ENCODE measurements at places on chromosomes 5 and 9. TPM values are rescaled to one million over a fixed set of nuclear protein-coding genes. Genes with fewer than 3 reads are reported as not detected.

Gene GABRA6
- not detected for total RNA-seq

Gene SNCAIP
- not detected for total RNA-seq

GRCh38 chr5:172162323-172162986 lies 25.6 kb downstream of the STK10 start:
- H3K27ac ChIP-seq: no peak overlapping the region
- DNase-seq: no peak
- peaks cover 20% of the 10 kb centered on the region for H3K36me3 ChIP-seq
- peaks cover 87% of the 10 kb centered on the region for H3K4me1 ChIP-seq

- no peak for DNase-seq
- no peak overlapping the region for H3K4me3 ChIP-seq
- H3K4me1 ChIP-seq: no peaks in the 10 kb centered on the region
- H3K27ac ChIP-seq: no peak overlapping the region
Observed at GRCh38 chr9:7578951-7579350, 220.6 kb downstream of the DMAC1 start.

- H3K27ac ChIP-seq: no peak overlapping the region
- DNase-seq: no peak
- no peaks in the 10 kb centered on the region for H3K36me3 ChIP-seq
- no peaks in the 10 kb centered on the region for H3K4me1 ChIP-seq
- no peak overlapping the region for H3K4me3 ChIP-seq
Observed at GRCh38 chr9:101650142-101650541, 55.4 kb upstream of the PPP3R2 start.

DNA sequence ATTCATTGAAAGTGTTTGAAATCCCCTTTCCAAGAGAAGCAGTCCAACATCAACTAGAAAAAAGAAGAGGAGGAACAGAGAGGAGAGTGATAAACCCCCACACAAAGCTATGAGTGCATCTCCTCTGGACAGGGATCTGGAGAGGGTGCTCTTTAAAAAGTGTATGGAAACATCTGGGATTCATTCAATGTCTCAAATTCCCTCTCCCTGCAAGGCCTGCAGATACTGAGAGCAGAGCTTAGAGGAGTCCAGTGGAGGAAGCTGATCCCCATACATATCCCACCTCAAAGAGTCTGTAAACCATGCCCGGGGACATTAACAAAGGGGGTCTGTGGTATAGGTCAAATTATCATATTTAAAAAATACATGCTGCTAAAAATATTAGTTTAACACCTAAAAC lies 2.2 kb downstream of the SPOCK1 start:
- no peak overlapping the region for H3K27ac ChIP-seq
- no peaks in the 10 kb centered on the region for H3K4me1 ChIP-seq
- H3K27me3 ChIP-seq: no peaks in the 10 kb centered on the region
- DNase-seq: no peak
- no peaks in the 10 kb centered on the region for H3K36me3 ChIP-seq
- no peak overlapping the region for H3K4me3 ChIP-seq

- no peaks in the 10 kb centered on the region for H3K36me3 ChIP-seq
- no peak overlapping the region for H3K27ac ChIP-seq
Observed at GRCh38 chr9:99762470-99762869, 59.2 kb upstream of the NR4A3 start.

Data from CD4-positive, alpha-beta memory T cell (primary cell).